ENCODE measurements at places on chromosomes 6 and 20.
A peak's percentile ranks its signal among the peaks of the same experiment; 100 is the strongest.

GRCh38 chr6:165618241-165618640, 44.8 kb downstream of the PDE10A start:
- DNase-seq: no peak

DNA sequence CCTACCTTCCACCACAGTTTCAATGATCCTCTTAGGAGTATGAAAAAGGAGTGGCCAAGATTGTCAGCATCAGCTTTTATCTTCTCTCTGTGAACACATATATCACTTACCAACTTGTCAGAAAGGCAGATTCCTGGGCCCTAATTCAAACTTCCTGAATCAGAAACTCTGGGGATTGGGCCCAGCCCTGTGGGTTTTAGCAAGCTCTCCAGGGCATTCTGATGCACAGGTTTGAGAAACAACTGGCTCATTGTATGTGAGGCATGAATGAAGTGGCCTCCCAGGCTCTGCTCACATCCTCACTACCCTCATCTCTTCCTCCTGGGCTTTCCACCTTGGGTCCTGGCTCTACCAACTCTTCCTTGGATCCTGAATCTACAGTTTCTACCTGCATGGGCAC, 13.2 kb upstream of the THBD start:
- DNase-seq: no peak

DNA sequence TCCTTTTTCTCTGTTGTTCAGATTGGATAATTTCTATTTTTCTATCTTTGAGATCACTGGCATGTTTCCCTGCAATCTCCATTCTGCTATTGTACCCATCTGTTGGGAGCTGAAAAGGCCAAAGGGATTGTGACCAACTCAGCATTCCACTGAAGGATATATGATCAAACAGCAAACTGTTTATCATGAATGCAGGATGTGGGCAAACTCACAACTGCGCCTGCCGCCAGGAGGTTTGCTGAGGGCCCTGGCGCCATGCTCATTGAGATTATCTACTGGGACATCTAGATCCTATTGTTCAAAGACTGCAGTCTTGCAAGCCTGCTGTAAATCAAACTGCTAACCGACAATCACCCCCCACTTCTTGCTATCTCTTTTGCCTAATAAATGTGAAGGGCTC, 3.8 kb upstream of the FKBP1A start:
- no peak for DNase-seq

- DNase-seq: no peak
Observed at GRCh38 chr6:125906158-125906998, 50.2 kb upstream of the HINT3 start.

DNA sequence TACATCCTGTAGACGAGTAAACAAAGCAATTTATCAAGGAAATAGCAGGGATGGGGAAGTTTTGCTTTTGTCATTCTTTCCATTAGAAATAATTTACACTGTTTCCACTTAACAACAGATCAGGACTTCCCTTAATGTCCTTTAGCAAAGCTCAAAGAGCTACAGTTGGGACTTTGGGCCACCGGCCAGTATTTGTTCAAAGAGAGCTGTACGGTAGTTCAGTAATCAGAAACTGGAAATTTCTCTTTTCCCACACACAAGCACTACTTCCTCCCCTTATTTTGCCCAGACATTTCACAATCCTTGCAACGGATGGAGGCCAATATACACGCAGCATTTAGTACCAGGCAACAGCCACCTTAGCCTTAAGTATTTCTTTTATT, 12.1 kb upstream of the HINT3 start:
- DNase-seq: peak; percentile 79
